Fibroblast of skin of scalp (primary cell): ENCODE measurements at places on chromosomes 1 and 21.

- no peak for DNase-seq
These were observed 113.5 kb downstream of the GDAP2 start for GRCh38 chr1:117815926-117816325.

- DNase-seq, result no peak
These were observed 18.3 kb downstream of the SYNC start for GRCh38 chr1:32684167-32684811.

- DNase-seq, result no peak
These were observed 135.7 kb downstream of the PCP4 start for GRCh38 chr21:40002978-40003377.

DNA sequence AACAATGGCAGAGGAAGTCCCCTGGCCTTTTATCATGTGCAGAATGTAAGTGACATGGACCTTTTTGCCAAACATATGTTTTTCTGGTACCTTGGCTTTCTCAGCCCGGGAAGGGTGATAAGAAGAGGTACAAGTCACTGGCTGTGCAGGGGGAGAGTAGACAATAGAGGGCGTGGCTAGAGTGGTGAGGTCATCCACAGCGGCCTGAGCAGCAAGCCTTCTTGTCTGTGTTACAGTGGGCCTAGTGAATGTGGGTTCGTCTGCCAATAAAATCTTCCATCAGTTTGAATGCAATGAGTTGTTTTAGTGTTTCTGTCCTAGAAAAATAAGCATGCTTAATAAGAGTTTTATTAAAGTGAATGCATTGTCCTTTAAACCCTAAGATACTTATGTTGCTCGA lies 59.0 kb upstream of the PGD start:
- DNase-seq, result peak; percentile 18

DNA sequence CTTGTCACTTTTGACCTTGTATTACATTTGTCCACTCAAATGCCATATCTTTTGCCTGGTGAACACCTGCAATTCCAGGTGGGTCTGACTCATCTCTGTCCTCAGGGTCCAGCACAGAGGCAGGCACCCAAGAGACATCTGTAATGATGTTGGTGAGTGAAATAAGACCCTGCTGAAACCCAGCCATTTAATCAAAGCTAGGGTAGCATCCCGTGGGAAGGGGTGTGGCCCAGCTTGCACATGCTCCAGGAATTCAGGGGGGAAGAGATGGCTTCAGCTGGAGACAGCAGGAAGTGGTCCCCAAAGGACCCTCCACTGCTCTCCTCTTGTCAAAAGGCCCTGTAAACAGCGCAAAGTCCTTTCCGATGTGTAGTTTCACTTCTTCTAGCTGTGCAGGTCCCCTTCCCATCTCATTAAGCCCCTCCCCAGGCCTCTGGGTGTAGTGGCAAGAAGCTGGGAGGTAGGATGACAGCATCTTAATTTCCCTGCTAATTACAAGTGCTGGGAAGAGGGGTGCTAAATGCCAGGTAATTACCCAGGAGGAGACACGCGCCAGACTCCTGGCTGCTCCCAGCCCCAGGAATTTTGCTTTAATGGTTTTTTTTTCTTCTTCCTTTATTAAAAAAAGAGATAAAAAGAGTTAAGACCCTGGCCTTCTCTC lies 54.4 kb upstream of the TRABD2B start:
- DNase-seq, result peak; percentile 40

DNA sequence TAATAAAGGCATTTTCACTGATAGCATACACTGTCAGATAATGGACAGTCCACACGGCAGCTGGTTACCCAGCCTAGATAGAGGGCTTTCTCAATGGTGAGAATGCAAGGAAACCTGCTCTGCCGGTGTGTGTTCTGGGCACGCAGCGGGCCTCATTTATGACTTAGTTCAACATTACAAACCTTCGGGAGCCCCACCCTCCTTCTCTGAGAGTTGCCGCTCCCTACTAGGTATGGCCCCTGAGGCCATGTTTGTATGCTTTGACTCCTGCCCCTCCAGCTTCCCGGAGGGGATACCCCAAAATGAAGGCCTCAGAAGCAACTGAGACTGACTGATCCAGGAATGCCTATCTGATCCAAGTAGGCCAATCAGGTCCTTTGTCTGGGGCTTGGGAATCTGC lies 17.2 kb upstream of the FABP3 start:
- no peak for DNase-seq

DNA sequence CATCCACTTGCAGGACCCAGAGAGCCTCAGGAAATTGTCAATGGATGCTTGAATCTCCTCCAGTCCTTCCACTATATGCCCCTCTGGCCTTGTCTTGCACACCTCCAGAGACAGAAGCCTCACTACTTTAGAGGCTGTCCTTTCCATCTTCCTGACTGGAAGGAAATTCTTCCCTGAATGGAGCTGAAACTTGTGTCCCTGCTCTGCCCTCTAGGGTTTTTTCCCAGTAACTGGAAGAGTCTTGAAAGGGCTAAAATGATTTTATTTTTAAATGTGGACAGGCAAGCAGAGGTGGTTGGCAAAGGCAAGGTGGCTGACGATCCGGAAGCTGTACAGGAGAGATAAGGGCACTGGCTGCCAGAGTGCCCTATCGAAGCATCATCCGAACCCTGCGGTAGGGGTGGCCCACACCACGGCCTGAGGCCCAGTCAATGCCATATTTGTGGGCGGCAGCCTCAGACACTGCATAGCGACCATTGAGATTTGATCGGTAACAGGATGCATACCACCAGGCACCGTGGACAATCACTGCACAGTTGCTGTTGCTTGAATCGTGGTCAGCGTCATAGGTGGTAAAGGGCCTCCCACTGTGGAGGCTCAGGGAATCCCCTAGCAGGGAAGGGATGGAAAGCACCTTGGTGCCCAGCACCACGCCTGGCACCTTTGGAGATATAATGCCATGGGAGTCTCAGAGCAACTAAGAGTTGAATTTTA lies 2.3 kb upstream of the MAP3K6 start:
- peak; percentile 27 for DNase-seq

DNA sequence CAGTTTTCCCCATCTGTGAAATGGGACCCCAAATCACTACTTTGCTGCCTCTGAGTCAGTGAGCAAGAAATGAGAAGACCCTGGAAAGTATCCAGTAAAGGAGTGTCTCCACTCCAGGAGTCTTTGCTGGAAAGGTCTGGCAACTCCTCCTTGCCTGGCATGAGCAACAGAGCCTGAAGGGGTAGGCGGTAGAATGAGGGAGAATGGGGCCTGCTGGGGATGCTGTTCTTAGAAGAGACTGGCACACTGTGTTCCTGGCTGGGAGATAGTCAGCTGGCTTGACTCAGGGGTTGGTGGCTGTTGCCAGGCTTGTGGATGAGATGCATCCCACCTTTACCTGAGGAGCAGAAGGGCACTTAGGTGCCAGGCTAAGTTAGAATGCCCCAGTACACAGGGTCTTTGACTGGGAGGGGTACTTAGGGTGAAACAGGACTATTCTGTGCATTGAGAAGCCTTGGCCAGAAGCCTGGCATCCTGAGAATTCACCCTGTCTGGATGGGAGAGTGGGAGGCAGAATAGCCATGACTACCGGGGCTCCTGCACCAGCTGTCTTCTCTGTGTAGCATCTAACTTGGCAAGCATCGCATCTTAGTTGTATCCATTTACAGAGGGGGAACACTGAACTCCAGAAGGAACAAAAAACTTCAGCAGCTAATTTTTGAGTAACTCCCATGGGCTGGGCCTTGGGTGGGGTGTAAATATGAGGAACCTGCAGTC lies 2.5 kb downstream of the MFSD2A start:
- DNase-seq, result no peak

GRCh38 chr1:35691080-35691479 lies 27.6 kb downstream of the C1orf216 start:
- no peak for DNase-seq

DNA sequence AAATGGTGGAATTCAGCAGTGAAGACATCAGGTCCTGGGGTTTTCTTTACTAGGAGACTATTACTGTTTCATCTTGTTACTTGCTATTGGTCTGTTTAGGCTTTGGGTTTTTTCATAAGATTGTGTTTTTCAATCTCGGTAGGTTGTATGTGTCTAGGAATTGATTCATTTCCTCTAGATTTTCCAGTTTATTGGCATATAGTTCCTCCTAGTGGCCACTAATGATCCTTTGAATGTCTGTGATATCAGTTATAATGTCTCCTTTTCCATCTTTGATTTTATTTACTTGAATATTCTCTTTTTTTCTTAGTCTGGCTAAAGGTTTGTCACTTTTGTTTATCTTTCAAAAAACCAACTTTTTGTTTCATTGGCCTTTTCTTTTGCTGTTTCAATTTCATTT lies 233.0 kb downstream of the RWDD3 start:
- DNase-seq, result peak; percentile 14

- DNase-seq, result no peak
These were observed 86.3 kb upstream of the CNIH3 start for GRCh38 chr1:224529844-224530243.

DNA sequence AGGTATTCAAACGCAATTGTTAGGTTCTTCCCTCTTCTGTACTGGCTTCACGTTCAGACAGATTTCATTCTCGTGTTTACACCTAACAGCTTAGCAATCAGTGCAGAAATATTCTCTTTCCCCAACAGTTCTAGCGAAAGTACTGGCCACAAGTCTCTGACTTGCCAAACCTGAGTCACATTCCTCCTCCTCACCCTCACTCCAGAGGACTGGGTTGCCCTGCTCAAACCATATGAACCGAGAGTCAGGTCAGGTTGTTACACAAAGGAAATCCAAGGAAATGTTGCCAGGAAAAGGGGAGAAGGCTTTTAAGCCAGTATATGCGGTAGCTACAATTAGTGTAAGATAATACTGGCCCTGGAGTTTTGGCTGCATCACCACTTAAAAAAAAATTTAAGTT lies 282.5 kb downstream of the RGS7 start:
- DNase-seq, result no peak

DNA sequence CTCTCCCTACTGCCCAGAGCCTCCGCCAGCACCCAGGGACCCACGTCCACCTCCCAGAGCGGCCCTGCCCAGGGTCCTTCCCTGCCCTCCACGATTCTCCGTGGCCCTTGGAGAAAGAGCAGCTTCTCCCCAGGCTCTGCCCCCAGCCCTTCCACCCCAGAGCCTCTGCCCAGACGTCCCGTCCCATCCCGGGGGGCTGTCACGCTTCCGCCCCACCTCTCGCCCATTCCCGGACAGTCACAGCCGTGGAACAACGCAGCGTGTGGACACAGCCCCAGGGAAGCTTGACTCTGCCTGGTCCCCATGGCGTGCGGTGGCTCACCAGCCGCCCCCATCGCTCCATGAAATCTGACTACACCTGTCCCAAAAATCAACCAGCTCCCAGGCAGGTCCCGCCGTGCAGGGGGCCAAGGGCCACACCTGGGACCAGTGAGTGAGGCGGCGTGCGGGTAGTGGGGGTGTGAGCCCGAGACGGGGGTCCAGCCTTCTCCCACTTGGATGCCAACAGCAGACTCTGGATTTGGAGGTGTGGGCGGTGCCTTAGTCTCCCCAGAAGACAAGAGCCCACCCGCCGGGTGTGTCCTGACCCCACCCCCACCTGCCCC lies 12.5 kb upstream of the TTLL10 start:
- no peak for DNase-seq

GRCh38 chr1:168096296-168097165 lies 40.2 kb downstream of the GPR161 start:
- no peak for DNase-seq

- peak; percentile 32 for DNase-seq
These were observed 255.7 kb downstream of the OMA1 start for GRCh38 chr1:58290685-58291372.

DNA sequence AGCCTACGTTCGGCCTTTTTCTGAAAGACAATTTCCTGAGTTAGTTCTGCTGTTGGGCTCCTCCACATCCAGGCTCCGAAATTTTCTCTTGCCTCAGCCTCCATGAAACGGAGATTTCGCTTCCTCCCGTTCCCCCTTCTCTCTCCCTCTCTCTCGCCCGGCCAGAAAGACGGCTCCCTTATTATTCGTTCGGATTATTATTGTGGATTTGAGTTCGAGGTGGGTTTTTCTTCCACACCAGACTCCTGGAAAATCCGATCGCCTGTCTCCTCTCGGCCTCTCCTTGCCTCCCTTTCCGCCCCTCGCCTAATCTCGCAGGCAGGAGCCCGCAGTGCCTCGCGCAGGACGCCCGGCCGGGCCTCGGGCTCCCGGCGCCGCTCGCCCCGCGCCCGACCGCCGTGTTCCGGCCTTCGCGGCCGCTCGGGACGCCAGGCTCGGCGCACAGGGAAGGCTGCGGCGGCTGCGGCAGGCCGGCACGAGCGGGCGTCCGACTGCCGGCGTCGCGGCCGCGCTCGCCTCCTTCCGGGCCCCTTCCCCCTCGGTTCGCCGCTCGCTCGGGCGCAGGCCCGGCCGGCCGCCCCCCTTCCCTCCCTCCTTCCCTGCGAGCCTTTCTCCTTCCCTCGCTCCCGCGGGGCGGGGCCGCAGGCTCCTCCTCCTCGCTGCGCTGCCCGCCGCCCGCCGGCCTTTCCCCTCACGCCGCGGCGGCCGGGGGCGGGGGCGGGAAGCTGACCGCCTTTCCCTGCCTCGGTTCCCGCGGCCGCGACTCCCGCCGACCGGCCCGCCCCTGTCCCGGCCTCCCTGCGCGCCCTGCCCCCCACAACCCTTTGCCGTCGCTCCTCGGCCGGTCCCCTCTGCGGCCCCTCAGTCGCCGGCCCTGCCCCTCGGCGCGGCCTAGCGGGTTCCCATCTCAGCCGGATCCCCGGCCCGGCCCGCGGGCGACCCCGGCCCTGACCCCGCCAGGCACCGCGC lies at the start of gene ARHGEF11:
TSS of gene ARHGEF11 (minus strand) at position 493 of the 969 bp plus-strand sequence. CDS start 1,412 bp downstream, outside the sequence.
- peak; percentile 94 for DNase-seq

DNA sequence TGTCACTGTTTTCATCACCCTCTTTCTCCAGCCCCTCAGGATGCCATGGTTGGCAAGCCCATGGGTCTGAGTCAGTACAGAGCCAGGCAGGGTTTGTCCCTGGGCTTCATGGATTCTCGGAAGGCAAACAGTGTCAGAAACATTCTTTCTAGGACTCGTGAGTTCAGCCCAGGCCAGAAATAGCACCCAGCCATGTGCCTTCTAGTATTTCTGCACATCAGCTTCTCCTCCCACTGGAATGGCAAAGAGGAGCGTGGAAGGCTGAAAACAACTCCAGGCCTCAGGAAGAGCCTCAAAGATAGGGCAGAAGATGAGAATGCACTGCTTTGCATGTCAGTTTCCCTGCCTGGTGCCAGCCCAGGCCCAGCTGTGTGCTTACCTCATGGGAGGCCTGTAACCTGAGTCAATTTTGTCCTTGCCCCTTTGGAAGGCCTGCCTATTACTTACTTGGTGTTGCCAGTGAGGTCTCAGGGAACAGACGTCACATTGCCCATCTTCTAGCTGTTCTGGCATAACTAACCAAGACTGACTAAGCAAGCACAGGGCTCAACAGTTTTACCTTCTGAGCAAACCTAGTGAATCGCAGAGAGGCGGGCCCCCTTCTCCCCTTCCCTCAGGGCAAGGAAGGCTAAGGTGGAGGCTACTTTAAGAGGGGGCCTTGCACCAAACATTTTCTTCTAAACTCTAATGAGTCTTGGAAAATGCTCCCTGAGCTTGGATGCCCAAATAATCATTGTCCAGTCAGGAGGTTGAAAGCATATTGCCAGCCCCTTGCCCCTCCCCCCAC lies 42.4 kb downstream of the GLUL start:
- peak; percentile 25 for DNase-seq

DNA sequence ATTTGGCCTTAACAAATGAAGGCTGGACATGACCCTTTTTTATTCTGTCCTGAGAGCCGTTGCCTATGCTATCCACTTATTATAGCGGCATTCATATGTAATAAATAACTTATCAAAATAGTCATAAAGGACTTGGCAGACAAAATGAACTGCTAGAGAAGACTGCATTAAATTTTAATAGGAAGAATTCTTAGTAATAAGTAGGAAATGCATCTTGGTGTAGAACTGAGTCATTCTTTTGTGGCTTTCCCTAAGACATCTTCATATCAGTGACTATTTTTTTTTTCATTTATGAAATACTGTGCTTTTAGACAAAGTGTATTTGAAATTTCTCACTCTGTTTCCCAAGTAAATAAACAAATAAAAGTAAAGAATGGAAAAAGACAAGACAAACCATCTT lies 45.6 kb downstream of the PBX1 start:
- DNase-seq, result peak; percentile 76

GRCh38 chr1:186183219-186183618 lies 191.8 kb downstream of the TPR start:
- peak; percentile 91 for DNase-seq
